ENCODE measurements at places on chromosomes 7 and 10.

DNA sequence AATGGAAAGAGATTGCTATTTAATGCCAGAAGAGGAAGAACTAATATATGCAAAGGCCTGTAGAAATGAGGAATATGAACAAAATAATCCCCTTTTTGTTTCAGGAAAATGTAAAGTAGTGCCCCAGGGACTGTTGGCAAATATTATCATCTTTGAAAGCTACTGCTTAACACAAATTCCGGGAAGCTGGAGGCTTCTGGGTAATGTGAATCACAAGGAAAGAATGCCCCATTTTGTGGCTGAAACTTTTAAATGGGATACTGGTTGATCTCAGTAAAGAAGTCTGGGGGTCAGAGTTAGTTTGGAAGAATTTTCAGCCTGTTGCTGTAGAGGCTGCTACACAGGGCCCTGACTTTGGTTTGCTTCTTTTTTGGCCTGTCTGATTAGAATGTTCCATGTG is 141.0 kb downstream of the PTEN start:
- no peak for DNase-seq

- DNase-seq, result no peak
Measured at GRCh38 chr10:98254234-98254974, 13.6 kb downstream of the LOXL4 start.

- DNase-seq, result no peak
Measured at GRCh38 chr10:92207061-92207460, 83.8 kb downstream of the CPEB3 start.

GRCh38 chr10:3613318-3613717 is 171.7 kb downstream of the KLF6 start:
- no peak for DNase-seq

DNA sequence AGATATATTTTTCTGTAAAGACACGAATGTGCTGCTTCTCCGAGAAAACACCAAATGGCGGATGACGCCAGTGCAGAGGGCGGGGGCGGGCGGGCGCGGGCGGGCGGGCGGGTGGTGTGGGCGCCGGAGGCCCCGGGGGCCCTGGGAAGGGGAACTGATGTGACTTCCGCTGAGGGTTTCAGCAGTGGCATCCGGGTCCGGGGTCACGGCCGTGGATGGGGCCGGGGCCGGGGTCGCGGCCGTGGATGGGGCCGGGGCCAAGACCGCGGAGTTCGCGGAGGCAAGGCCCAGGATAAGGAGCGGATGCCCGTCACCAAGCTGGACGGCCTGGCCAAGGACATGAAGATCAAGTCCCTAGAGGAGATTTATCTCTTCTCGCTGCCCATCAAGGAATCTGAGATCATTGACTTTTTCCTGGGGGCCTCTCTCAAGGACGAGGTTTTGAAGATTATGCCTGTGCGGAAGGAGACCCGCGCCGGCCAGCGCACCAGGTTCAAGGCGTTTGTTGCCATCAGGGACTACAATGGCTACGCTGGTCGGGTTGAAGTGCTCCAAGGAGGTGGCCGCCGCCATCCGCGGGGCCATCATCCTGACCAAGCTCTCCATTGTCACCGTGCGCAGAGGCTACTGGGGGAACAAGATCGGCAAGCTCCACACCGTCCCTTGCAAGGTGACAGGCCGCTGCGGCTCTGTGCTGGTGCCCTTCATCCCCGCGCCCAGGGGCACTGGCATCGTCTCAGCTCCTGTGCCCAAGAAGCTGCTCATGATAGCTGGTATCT is 20.3 kb upstream of the IGF2BP3 start:
- DNase-seq, result no peak

GRCh38 chr7:128021366-128021765 is 9.9 kb downstream of the LRRC4 start:
- DNase-seq, result no peak

- DNase-seq, result peak; percentile 1
Measured at GRCh38 chr10:112689327-112690072, 242.5 kb downstream of the VTI1A start.

GRCh38 chr10:34343764-34344163 is 471.3 kb downstream of the PARD3 start:
- no peak for DNase-seq

- DNase-seq, result no peak
Measured at GRCh38 chr7:64562256-64562625, 630 bp downstream of the ZNF680 start.

- DNase-seq, result no peak
Measured at GRCh38 chr7:964401-965231, 10.1 kb upstream of the ADAP1 start.

GRCh38 chr7:50710441-50711154 is 72.1 kb downstream of the GRB10 start:
- DNase-seq, result no peak

GRCh38 chr7:18109762-18110161 is 82.1 kb upstream of the PRPS1L1 start:
- no peak for DNase-seq

DNA sequence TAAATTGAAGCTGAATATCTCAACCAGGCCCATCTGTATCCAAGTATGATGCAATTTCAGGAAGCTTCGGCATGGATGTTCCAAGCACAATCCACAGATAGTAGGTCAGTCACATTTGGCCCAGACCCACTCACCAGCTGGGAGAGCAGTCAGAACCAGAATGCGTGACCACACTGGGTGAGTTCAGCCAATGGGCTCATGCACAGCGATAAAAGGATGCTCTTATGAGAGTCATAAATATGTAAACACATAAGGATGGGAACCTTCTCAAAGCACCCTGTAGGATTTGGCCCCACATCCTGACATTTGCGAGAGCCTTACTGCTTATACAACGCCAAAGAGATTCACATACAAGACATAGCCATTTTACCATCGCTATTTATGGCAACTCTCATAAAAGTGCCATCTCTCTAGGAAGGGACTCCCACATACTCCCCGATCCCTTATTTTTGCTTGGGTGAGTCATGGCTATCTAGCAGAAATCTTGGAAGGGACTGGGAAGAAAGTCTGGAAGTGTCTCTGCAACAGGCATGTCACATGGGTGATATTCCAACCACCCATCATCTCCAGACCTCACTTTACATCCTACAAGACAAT is 3.0 kb downstream of the AFAP1L2 start:
- DNase-seq, result no peak

GRCh38 chr7:200704-201103 is 8.3 kb downstream of the FAM20C start:
- no peak for DNase-seq

- no peak for DNase-seq
Measured at GRCh38 chr7:101466871-101467270, 104.2 kb downstream of the COL26A1 start.

DNA sequence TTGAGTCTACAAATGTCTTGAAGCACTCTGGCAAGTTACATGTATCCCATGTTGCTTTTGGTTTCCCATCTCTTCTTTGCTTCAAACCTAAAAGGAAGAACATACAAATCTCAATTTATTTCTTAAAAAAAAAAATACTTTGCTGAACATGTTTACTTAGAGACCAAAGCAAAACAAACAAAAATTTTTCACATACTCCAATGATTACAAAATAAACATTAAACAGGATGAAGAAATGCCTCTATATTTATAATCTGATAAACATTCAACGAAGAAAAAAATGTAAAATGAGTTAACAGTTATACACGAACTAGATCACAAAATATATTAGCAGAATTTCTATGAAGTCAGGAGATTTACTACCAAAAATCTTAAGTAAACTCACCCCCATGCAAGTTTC is 31.3 kb downstream of the FAM204A start:
- no peak for DNase-seq

- no peak for DNase-seq
Measured at GRCh38 chr10:128400564-128400963, 274.3 kb upstream of the MKI67 start.

DNA sequence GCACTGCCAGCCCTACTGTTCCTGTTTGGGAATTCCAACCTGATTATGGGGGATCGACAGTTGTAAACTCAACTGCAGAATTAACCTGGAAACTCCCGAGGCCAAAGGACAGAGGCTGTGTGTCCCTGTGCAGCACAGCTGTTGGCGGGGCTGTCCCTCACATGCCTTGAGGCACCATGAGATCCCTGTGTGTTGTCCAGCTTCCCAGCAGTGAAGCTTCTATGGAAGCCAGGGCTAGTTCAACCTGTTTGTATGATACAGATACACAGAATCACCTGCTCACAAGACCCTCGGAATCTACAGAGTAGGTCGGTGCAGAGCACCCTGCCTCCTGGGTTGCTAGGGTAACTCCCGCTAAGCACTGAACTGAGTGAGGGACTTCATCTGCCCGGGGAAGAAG is 61.0 kb upstream of the EFCAB10 start:
- DNase-seq, result no peak

DNA sequence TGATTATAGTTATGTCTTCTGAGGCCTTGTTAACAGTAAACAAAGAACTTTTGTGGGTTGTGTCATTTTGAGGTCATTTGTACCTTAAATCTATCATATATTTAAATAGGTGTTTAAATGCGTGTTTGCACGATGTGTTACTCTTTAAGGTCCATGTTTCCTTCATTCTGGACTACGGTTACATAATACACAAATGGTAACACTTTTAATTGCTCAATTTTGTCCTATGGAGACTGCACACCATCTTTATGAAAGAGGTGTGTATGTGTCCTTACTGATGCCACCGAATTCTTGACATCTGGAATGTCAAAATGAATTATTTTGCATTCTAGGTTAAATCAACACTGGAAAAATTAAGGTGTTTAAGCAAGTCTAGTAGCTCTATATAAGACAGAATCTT is 1.7 kb downstream of the PALS2 start:
- no peak for DNase-seq

GRCh38 chr7:156503196-156503595 is 137.4 kb upstream of the RNF32 start:
- DNase-seq, result no peak
